ENCODE measurements at places on chromosomes 3 and 15.

DNA sequence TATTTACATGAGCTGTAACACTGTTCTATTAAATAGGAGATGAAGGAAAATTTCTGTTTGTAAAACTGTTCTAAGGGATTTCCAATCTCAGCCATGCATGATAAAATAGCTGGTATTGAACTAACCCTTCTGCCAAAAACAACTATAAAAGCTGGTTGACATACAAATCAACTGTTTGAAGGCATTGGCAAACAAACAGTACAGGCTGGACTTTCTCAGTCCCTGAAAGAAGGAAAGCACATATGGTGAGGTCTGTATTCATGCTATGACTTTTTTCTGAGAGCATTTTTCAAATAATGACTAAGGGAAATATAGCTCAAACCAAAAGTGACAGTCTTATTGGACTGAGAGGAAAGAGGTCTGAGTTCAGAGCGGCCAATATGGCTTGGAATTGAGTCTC, 117.0 kb upstream of the CCDC54 start:
- no peak overlapping the region for H3K4me3 ChIP-seq
- no peak overlapping the region for H3K27ac ChIP-seq
- no peak for DNase-seq
- no peaks in the 10 kb centered on the region for H3K27me3 ChIP-seq
- peaks cover 11% of the 10 kb centered on the region for H3K4me1 ChIP-seq
- H3K36me3 ChIP-seq = no peaks in the 10 kb centered on the region

GRCh38 chr3:108973019-108973418, 19.3 kb upstream of the GUCA1C start:
- no peak overlapping the region for H3K27ac ChIP-seq
- H3K36me3 ChIP-seq = no peaks in the 10 kb centered on the region
- H3K27me3 ChIP-seq = no peaks in the 10 kb centered on the region
- H3K4me3 ChIP-seq = no peak overlapping the region

GRCh38 chr3:52299879-52300611, 12.4 kb downstream of the GLYCTK start:
- H3K27me3 ChIP-seq = no peaks in the 10 kb centered on the region
- peak overlapping the region; percentile 35 for H3K27ac ChIP-seq
- no peaks in the 10 kb centered on the region for H3K36me3 ChIP-seq
- H3K4me1 ChIP-seq = peaks cover 43% of the 10 kb centered on the region
- H3K4me3 ChIP-seq = no peak overlapping the region

GRCh38 chr3:14507305-14507741, 32.8 kb downstream of the GRIP2 start:
- DNase-seq = no peak
- H3K27ac ChIP-seq = no peak overlapping the region
- H3K4me1 ChIP-seq = no peaks in the 10 kb centered on the region
- no peaks in the 10 kb centered on the region for H3K27me3 ChIP-seq

DNA sequence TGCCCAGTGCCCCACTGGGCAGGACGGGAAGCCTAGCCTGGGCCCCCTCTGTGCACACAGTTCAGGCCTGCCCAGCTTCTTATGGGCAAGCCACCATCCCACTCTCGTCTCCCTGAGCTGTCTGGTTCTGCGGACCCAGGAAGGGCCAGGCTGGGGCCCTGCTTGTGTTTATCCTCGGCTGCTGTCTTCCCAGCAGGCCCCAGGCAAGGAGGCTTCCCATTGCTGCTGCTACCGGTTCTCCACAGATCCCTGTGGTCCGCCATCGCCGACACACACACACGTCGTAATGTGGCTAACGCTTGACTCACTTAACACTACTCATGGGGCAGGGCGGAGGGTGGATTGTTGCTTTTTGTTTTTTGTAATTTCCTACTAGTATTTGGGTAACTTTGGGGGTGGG, 52.4 kb upstream of the SLC6A1 start:
- no peaks in the 10 kb centered on the region for H3K36me3 ChIP-seq
- no peak overlapping the region for H3K4me3 ChIP-seq
- H3K4me1 ChIP-seq = no peaks in the 10 kb centered on the region
- no peak overlapping the region for H3K27ac ChIP-seq

DNA sequence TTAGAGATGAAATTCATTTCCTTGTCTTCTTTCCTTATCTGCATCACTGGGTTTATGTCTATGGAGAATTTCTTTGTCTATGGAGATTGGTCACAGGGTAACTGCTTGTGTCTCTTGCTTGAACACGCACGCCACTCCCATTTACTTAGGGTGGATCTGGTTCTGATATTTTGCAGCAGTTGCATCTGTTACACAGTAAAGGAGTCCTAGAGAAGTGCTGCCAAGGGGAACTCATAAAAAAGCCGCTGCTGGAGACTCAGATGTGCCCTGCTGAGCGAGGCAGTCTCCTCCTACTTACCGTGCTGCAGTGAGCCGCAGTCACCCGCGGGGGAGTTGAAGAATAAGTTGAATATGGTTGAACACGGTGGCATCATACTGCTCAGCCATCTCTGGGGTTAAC, 105.2 kb upstream of the KLHL25 start:
- H3K4me3 ChIP-seq = no peak overlapping the region
- H3K36me3 ChIP-seq = no peaks in the 10 kb centered on the region
- no peaks in the 10 kb centered on the region for H3K4me1 ChIP-seq
- no peak for DNase-seq
- no peak overlapping the region for H3K27ac ChIP-seq

GRCh38 chr15:39578851-39579486, 1.9 kb upstream of the THBS1 start:
- H3K27ac ChIP-seq = peak overlapping the region; percentile 43
- peaks cover 26% of the 10 kb centered on the region for H3K4me1 ChIP-seq
- no peak for DNase-seq
- H3K4me3 ChIP-seq = no peak overlapping the region

DNA sequence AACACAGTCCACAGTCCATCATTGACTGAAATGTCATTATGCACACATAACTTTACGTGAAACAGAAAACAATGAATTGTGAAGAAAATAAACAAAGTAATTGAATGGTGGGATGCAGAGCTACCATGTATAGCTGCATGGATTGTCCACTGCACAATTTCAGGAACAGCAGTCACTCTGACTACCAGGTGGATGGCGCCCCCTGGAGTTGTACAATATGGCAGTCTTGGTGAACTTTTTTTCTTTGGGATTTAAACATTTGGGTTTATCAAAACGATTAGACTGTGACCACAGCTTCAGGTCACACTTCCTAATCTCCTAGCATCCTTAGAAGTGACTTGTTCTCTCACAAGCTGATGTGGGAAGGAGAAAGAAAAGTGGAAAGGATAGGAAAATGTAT, 48.9 kb upstream of the TCF12 start:
- no peaks in the 10 kb centered on the region for H3K36me3 ChIP-seq
- no peak overlapping the region for H3K4me3 ChIP-seq
- H3K27ac ChIP-seq = no peak overlapping the region
- DNase-seq = peak; percentile 31

DNA sequence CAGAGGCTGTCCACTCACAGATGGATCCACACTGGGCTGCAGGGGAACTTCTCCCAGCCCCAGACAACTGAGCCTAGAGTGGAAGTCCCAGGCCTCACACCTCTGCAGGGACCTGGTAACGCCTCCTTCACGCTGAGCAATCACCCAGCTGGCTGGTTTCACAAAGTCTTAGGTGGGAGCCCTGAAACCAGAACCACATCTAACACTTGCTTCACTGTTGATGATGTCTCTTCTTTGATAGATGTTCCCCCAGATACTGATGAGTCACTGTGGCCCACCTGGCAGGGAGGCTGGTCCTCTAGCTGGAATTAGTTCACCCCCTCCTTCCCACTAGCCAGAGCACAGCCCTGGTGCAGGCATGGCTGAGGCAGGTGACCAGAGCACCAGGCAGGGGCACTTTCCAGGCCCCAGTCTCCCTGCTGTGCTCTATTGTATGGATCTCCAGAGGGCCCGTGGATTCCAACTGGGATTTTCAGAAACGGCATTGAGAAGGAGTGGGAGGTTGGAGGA, 33.5 kb downstream of the MYL3 start:
- H3K4me3 ChIP-seq = no peak overlapping the region
- H3K27ac ChIP-seq = no peak overlapping the region
- DNase-seq = no peak

DNA sequence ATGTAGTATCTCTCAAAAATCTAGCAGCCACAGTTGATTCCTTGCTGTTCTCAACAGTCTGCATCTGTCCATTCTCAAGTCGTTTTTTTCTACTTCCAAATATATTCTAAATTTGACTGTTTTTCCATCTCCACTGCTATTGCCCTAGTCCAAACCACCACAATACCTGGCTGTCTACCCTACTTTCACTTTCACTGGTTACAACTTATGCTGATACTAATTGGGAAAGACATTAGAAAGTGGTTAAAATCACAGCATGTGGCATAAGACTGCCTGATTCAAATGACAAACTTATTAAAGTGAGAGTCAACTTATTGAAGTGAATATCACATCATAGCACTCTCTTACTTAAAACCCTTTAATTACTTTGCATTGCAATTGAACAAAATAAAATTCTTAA, 72.6 kb downstream of the CHST2 start:
- no peak overlapping the region for H3K27ac ChIP-seq
- no peaks in the 10 kb centered on the region for H3K4me1 ChIP-seq
- H3K4me3 ChIP-seq = no peak overlapping the region
- H3K36me3 ChIP-seq = no peaks in the 10 kb centered on the region

DNA sequence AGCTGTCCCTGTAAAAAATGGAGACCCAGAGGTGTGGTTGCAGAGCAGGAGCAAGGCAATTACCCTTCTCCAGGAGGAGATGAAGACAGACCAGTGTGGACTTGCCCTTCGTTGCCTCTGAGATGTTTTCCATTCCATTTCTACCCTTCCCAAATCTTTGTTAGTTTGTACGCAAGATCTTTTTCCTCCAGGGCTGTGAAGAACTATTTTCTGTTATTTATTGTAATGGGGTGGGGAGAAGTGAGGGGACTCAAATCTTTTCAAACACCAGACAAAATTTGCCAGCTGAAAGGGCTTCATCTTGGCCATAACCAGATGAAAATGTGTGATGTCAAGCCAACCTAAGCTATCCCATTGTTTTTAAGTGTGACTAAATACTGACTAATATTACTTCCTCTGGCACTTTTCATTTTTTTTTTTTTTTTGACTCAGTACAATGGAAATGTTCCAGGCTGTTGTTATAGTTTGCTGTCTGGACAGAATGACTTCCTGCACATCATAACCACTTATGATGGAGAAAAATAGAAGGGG, 271.3 kb upstream of the TPRG1 start:
- H3K27ac ChIP-seq = no peak overlapping the region
- peaks cover 4% of the 10 kb centered on the region for H3K4me1 ChIP-seq
- no peak for DNase-seq
- H3K4me3 ChIP-seq = no peak overlapping the region
- H3K36me3 ChIP-seq = no peaks in the 10 kb centered on the region

DNA sequence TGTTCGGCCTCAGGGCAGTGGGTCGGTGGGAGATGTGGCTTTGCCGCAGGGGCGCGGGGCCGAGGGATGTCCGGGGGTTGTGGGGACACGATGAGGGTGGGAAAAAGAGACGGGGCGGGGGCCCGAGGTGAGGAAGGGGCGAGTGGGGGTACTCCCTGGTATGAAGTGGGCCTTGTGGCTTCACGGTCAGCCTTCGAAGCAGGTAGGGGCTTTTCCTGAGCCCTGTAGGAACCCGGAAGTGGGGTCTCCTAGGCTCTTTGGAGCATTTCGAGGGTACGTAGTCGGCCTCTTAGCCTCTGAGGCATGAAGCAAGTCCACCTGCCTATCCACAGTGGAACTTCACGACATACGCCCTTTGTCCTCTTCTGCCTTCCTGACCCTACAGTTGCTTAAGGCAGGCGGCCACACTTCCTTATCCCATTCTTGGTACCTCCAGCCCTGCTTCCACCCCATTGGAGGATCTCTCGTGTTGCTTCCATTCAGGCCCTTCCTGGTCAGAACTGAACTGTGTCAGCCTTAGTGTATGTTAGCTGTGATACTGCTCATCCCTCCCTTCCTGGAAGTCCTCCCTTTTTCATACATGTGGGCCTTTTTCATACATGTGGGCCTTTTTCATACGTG, 389 bp downstream of the ARPC4 start:
- H3K36me3 ChIP-seq = peaks cover 6% of the 10 kb centered on the region
- H3K27ac ChIP-seq = peak overlapping the region; percentile 100
- H3K4me3 ChIP-seq = peak overlapping the region; percentile 80
- 0 out of 2 replicates have a peak, but pooled peaks cover 6% of the 10 kb centered on the region for H3K4me1 ChIP-seq
- DNase-seq = peak; percentile 69
- H3K27me3 ChIP-seq = no peaks in the 10 kb centered on the region

DNA sequence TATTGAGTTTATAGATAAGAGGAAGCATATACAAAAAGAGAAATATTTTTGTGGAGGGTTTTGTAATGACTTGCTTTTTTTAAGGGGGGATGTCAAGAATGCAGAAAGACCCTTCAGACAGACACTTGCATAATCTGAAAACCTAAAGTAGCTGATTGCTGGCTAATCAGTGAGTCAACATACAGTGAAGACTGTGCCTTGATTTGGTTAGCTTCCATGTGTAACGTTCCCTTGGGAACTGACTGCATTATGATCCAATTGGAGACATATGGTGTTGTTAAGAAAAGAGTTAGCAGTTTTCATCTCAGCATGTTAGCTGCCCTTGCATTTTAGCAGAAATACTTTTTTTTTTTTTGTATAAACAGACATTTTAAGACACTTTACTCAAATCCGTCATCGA, 483.2 kb downstream of the RBMS3 start:
- H3K27me3 ChIP-seq = no peaks in the 10 kb centered on the region
- H3K36me3 ChIP-seq = no peaks in the 10 kb centered on the region
- H3K27ac ChIP-seq = no peak overlapping the region
- no peak overlapping the region for H3K4me3 ChIP-seq
- H3K4me1 ChIP-seq = no peaks in the 10 kb centered on the region

GRCh38 chr3:179410331-179410730, 40.9 kb downstream of the GNB4 start:
- no peak overlapping the region for H3K4me3 ChIP-seq
- no peak overlapping the region for H3K27ac ChIP-seq
- no peaks in the 10 kb centered on the region for H3K27me3 ChIP-seq
- DNase-seq = no peak
- no peaks in the 10 kb centered on the region for H3K36me3 ChIP-seq
- no peaks in the 10 kb centered on the region for H3K4me1 ChIP-seq

- no peaks in the 10 kb centered on the region for H3K27me3 ChIP-seq
- no peak overlapping the region for H3K4me3 ChIP-seq
- no peak for DNase-seq
- no peaks in the 10 kb centered on the region for H3K4me1 ChIP-seq
These were observed 156.1 kb upstream of the ANKRD28 start for GRCh38 chr3:15953841-15954240.

All from Caco-2 (cell line).